ENCODE measurements at places on chromosomes 2 and 18. TPM values are rescaled to one million over a fixed set of nuclear protein-coding genes. Genes with fewer than 3 reads are reported as not detected.

TMEM182 gene
- total RNA-seq, result 1.6 TPM

GKN2 gene
- total RNA-seq, result not detected

SPC25 gene
- 0.28 TPM for total RNA-seq

CIDEA gene
- not detected for total RNA-seq

CCL20 gene
- total RNA-seq, result 0.28 TPM

PAIP2B gene
- 0.85 TPM for total RNA-seq

TUBB8B gene
- total RNA-seq, result not detected

TRIM43 gene
- total RNA-seq, result not detected
